ENCODE measurements at places on chromosomes 5 and 9.

DNA sequence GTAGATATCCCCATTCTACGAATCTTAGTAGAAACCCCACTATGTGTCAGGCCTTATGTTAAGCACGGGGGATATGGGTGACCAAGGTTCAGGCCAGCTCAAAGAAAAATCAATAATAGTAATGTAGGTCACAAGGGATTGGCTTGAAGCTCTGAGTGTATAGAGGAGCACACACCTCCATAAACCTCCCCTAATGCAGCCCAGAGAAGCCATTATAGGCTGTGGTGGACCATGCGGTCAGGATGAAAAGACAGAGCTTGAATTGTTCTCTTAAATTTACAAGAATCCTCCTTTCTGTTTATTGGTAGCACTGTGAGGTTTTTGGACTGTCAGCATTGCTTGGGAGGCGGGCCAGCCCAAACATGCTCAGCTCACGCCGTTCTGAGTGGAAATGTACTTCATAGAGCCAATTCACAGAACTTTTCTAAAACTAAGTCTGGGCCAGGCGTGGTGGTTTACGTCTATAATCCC is 9.1 kb downstream of the PDE6A start:
- DNase-seq = no peak

- no peak for DNase-seq
These were observed 31.2 kb upstream of the GALNT10 start for GRCh38 chr5:154159343-154159742.

- no peak for DNase-seq
These were observed 111.0 kb downstream of the DPYSL3 start for GRCh38 chr5:147398860-147399259.

DNA sequence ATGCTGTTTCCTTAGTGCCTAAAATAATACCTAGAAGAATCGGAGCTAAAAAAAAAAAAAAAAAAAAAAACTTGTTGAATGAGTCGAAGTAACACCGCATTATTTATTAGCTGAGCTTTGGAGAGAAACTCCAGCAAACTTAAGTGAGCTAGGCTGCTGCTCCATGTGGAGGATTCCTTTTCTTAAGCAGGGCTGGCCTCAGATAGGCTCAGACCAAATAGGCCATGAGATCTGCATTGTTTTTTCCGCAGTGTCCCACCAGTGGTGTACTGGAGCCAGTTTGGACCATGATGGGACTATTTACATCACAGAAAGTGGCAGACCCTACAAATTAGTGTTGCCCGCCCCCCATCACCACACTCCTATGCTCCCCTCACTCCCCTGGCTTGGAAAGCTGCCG is 341.4 kb downstream of the DTWD2 start:
- DNase-seq = no peak

- no peak for DNase-seq
These were observed 824 bp downstream of the TMEM245 start for GRCh38 chr9:109118808-109119438.

DNA sequence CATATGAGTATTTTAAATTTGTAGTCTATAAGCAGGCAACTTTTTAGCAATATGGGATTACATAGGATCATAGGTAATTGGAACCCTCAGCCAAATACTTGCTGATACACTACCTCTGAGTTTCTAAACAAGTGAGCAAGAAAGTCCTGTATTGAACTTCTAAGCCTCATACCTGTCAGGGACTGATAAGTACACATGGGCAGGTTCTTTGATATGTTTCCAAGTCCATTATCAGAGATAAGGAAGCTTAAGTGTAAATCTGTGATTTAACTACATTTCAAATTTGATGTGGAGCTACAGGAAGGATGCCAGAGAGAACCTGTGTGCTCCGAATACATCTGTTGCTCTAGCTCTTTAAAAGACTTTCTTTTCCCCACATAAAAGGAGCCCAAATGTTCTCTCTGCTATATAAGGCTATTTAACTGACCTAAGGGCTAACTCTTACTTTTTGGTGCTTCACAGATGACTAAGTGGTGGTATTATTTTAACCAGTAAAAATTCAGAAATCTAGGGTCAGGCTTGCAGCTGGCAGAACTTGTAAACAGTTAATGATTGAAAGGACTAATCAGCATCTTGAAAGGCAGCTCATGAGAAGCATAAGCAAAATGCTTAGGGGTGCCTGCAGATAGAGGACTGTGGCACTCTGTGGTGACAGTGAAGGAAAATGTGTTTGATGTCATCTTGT is 228.6 kb downstream of the NR3C1 start:
- no peak for DNase-seq

DNA sequence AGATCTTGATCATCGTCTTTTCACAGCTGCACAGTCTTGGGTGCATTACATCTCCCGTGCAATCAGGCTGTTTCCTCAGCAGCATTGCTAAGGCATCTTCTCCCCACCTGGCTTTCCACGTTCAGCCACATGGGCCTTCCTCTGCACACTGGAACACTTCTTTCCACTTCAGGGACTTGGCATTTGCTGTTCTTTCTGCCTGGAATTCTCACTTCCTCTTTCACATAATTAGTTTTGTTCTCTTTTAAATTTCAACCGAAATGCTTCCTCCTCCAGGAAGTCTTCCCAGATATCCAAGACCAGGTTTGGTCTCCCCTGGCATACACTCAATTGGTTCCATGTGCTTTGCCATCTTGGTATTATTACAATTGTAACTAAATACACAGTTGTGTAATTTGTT is 43.8 kb downstream of the WHRN start:
- DNase-seq = no peak

DNA sequence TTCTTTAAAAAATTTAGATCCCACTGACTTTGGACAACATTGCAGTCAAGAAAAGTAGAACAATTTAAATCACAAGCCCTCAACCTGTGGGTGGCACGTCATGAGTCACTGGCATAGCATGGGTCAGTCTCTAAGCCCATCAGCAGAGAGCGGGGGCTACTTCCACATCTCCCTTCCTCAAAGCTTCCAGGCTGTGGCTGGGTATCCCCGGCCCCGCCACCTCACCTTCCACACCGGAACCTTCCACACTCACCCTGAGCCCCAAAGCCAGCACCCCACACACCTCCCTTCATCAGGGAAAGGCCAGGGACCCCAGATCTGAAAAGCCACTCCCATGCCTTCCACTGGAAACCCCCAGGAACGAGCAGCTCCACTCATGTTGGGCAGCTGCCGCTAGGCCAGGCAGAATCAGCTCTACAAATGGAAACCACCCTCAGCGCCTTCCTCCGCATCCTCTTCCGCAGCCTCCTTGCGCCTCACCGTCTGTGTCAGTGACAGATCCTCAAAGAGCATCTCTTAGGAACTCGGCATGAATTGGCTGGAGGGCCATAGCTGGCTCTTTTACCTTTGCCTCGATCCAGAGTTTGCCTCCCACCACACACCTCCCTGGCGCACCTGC is 156.5 kb downstream of the ERCC6L2 start:
- DNase-seq = no peak

Measured in LoVo (cell line).